Amniotic stem cell (primary cell): ENCODE measurements at places on chromosomes 2 and 18.

GRCh38 chr2:181264001-181264400, 193.2 kb upstream of the ITGA4 start:
- DNase-seq: no peak

- DNase-seq: no peak
Measured at GRCh38 chr2:190561094-190561493, 26.6 kb upstream of the NEMP2 start.

DNA sequence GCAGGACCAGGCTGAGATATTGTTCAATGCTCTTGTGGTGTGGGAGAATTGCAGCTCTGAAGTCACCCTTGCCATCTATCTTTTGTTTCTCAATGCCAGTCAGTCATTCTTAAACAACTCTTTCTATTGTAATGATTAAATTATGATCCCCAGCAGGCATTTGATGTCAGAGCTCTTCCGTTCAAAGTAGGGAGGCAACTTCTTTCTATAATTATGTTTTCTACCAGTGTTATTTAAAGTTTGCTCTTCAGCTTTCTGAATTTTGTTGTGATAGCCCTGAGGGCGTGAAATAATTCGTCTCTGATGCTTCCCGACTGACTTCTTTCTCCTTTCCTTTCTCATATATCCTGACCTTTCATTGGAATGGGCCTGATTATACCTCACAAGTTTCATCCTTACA, 161.4 kb upstream of the KLHL14 start:
- DNase-seq: no peak

DNA sequence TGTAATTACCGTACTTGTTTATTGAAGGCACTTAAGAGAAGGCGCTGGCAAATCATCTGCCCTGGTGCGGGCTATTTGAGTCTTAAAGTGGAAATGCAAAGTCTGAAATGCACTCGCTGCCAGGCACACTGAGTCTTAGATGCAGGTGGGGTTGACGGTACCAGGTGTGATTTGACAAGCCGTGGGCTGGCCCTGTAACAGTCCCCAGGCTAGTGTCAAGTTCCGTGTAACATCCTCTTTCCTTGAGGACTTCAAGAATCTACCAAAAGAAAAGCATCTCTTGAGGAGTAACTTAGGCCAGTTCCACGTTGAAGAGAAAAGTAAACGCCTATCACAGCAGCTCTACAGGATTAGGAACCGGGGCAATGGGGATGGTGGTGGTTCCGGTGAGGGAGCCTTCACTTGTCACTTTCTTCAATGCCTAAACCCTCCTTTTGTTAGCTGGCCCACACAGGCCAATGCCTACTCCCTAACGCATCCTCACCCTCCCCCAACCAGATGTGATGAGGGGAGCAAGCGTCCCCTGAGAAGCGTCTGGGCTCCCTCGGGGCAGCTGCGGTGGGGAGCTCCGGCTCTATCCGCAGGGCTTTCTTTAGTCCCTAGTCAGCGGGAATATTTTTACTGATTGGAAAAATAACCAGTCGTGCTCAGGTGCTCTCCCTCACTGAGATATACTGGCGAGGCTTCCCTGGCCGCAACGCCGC, 1.5 kb upstream of the UGP2 start:
- no peak for DNase-seq

DNA sequence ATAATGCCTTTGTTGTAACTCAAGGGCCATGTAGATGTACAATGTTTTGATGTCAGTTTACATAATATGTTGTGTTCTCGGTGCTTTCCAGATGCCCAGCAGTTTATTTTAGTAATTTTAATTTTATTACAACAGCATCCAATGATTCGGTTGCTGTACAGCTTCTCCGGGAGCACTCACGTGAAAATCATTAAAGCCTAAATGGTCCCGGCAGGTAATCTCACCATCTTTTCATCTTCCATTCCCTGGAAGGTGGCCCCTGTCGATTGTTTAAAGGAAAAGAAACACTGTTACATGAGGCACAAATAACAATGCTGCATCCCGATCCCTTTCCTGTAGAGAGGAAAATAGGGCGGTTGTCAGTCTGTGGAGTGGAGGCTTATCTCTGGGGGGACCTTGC, 498.1 kb downstream of the SLC4A3 start:
- DNase-seq: no peak

- no peak for DNase-seq
Measured at GRCh38 chr2:100664756-100665101, 101.9 kb downstream of the PDCL3 start.

DNA sequence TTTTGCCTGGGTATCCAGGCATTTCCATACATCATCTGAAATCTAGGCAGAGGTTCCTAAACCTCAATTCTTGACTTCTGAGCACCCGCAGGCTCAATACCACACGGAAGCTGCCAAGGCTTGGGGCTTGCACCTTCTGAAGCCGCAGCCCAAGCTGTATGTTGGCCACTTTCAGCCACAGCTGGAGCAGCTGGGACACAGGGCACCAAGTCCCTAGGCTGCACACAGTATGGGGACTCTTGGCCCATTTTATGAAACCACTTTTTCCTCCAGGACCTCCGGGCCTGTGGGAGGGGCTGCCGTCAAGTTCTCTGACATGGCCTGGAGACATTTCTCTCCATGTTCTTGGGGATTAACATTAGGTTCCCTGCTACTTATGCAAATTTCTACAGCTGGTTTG, 52.0 kb upstream of the POLE4 start:
- DNase-seq: no peak

GRCh38 chr2:42770288-42771131, 6.6 kb upstream of the OXER1 start:
- DNase-seq: no peak

GRCh38 chr2:240648650-240649275, 23.5 kb downstream of the GPR35 start:
- no peak for DNase-seq

GRCh38 chr18:5415665-5416064, 120.1 kb upstream of the ZBTB14 start:
- no peak for DNase-seq

DNA sequence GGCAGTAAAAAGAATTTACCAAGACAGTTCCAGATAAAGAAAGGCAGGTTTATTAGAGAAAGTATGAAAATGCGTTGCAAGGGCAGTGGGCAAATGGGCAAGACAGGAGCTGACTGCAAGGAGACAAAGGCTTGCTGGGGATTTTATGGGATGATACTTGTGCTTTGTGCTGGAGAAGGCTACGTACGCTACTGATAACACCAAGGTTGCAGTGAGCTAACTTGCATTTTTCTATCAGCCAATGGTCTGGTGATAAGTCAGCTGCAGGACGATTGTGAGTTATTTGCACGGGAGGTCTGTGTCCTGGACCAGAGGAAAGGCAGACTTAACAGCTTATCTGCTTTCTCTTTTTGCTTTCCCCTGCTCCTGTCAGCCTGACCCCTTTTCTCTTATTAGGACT, 116.5 kb downstream of the PMS1 start:
- DNase-seq: no peak

- DNase-seq: no peak
Measured at GRCh38 chr18:76463358-76463757, 31.7 kb downstream of the ZNF516 start.

DNA sequence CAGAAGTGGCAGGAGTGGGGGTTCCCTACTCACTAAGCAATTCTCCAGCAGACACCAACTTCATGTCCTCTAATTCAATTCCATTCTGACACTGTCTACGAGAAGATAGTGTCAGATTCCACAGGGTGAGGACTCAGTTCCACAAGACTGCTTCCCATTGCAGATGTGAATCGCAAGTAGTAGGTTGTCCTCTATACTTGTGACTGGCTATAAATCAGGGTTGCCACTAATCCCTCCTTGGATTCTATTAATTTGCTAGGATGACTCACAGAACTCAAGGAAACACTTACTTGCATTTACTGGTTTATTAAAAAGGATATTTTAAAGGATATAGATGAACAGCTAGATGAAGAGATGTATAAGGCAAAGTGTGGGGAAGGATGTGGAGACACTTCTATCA, 184.1 kb upstream of the ACVR2A start:
- no peak for DNase-seq

- DNase-seq: no peak
Measured at GRCh38 chr2:158733430-158733755, 61.7 kb upstream of the DAPL1 start.

DNA sequence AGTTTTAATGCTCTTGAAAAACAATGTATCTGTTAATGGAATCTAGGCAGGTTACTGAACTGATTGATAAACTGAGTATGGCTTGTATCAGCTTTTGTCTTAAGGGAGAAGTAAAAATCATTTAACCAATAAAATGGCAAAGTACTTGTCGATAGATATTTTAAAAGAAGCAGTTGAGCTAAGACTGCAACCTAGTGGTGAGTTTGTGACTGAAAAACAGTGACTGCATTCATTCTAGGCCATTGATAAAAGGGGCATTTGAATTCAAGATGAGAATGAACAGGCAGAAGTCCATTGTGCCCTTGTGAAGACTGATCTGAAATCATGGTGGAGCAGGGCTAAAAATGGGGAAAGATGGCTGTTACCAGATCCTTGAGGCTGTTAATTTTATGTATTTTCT, 59.4 kb upstream of the MSTN start:
- DNase-seq: no peak

DNA sequence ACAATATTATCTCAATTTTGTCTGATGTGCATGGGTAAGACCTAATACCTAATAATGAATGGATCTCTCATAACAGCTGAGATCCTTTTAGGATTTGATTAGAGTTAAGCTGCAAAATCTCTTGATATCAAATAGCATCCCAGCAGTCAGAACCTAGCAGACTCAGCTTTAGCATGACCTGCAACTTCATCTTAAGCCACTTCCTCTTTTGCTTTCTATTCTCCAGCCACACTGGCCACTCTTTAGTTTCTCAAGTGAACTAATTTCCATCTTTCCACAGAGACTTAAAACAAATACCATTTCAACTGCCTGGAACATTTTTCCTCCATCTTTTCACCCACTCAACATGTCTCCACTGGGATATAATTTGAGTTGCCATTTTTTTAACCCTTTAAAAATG, 1251.6 kb upstream of the ZEB2 start:
- DNase-seq: no peak

- peak; percentile 27 for DNase-seq
Measured at GRCh38 chr2:98444436-98445176, at the start of gene INPP4A. Gene INPP4A, plus strand, starts transcription at chr2:98444858. Its CDS starts 75,191 bp downstream, at chr2:98520049.

- DNase-seq: no peak
Measured at GRCh38 chr2:83481436-83481835, 977.6 kb downstream of the SUCLG1 start.

DNA sequence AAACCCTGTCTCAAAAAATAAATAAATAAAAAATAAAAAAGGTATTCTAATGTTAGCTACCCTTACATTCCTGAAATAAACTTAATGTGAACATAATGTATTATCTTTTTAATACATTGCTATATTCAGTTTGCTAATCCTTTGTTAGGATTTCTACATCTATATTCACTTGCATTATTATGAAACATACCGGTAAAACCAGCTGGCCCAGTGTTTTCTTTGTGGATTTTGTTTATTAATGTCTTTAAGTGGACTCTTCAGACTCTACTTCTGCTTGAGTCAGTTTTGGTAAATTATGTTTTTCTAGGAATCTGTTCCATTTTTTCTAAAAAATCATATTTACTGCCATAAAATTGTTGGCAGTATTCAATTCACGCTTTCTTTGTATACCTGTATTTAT, 34.5 kb downstream of the PTPN2 start:
- no peak for DNase-seq

- no peak for DNase-seq
Measured at GRCh38 chr18:515838-516237, 15.3 kb upstream of the COLEC12 start.

- DNase-seq: peak; percentile 82
Measured at GRCh38 chr2:223549215-223549614, 52.9 kb downstream of the SCG2 start.

GRCh38 chr18:5972298-5972697, 77.0 kb upstream of the TMEM200C start:
- no peak for DNase-seq

- no peak for DNase-seq
Measured at GRCh38 chr2:22079583-22079982, 955.8 kb downstream of the TDRD15 start.

GRCh38 chr2:239532859-239533258, 132.0 kb upstream of the HDAC4 start:
- DNase-seq: no peak

- no peak for DNase-seq
Measured at GRCh38 chr2:119481501-119482455, 42.5 kb downstream of the SCTR start.

GRCh38 chr2:68620772-68621171, 22.6 kb upstream of the PROKR1 start:
- DNase-seq: no peak

GRCh38 chr18:42860011-42860410, 255.5 kb downstream of the RIT2 start:
- DNase-seq: no peak

GRCh38 chr2:224413381-224413780, 11.5 kb upstream of the FAM124B start:
- no peak for DNase-seq

- no peak for DNase-seq
Measured at GRCh38 chr2:39673018-39673417, 7.3 kb downstream of the TMEM178A start.

DNA sequence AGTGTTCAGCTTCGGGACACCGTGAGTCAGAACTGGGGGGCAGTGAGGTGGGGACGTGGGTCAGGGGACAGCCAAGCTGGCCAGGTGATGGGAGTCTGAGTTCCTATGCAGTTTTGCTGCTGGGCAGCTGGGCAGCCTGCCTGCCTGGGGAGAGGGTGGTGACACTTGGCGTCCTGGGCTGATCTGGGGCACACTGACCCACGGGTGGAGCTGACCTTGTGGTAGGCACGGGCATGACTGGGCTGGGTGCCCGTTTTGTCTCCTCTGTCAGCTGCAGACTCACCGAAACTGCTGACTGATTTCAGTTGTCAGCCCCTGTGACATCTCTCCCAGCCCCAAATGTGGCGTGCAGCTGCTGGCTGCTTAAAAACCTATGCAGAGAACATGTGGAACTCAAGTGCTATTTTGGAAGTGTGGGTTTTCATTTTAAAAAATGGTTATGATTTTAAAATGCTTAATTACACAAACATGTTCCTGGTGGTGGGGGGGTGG, 32.6 kb upstream of the E2F6 start:
- no peak for DNase-seq

DNA sequence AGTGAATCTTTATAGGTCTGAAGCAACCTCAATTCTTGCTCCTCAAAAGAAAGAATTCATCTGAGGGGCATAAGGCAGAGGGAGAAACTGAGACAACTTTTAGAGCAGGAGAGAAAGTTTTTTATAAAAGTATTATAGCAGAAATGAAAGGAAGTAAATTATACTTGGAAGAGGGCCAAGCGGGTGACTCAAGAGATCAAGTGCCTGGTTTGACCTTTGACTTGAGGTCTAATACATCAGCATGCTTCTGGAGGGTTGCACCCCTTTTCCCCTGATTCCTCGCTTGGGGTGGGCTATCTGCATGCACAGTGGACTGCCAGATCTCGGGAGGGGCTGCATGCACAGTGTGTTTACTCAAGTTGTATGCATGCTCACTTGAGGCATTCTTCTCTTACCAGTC, 268.5 kb upstream of the LRATD1 start:
- no peak for DNase-seq
